Keratinocyte (primary cell): ENCODE measurements at places on chromosomes 11 and 22.

DNA sequence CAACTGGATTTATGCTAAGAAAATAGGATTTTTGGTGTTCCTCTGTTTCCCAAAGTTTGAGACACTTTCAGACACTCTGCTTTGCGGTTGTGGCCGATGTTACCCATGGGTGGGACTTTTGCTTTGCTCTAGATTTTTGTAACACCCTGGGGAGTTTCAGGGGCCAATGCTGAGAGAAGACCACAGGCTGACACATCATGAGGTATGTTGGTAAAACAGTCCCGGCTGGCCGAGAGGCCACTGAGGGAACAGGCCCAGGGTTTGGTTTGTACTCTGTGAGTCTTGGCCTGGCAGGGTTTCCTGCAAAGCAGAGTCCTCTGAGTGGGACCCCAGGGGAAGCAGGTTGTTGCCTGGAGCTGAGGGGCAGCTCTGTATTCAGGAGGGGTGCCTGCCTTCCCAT lies 78.5 kb upstream of the PITPNB start:
- DNase-seq, result no peak

DNA sequence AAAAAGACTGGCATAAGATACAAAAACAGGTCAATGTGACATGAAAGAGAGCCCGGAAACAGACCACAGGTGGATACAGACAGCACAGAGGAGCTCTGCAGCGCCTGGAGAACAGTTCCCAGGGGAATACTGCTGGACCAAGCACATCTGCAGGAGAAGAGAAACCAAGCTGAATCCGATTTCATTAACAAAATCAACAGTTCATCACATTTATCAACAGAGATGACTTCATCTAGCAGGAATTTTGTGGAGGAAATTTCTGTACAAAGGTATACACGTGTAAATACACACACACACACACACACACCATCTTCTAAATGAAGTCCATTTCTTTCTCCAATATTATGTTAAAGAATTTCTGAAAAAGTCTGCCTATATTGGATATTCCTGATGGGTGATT lies 17.1 kb downstream of the YPEL1 start:
- DNase-seq, result no peak

DNA sequence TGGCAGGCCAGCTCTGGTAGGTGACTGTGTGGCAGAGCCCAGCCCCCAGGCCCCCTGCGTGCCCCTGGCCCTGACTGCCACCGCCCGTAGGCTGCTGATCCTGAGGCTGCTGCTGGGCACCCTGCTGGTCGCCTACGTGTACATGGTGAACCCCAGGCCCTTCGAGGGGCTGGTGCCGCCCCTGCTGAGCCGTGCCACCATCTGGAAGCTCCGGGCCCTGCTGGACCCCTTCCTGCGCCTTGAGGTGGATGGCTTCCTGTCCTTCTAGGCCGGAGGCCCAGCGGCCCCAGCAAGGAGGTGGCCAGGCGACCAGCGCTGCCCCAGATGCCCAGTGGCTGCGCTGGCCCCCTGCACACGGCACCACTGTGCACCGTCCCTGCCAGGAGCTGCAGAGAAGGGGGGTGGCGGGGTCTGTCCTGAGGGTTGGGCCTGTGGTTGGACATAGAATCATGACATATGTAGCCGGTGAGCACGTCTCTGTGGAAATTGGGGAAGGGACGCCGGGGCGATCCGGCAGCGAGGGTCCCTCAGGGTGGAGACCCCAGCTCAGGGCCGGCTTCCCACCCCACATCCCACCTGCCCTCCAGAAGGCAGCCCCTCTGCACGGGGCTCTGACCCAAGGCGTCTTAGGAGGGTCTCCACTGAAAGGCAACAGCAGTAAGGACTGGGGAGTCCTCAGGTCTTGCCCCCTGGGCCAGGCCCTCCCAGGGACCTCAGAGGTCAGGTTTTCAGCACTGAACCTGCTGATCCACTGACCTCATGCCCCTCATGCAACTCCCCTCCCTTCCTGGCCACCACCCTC lies 185.4 kb downstream of the IGLL1 start:
- no peak for DNase-seq

- no peak for DNase-seq
These were observed 36.9 kb upstream of the BRSK2 start for GRCh38 chr11:1352696-1353382.

GRCh38 chr22:35638410-35638809 lies 9.8 kb upstream of the APOL6 start:
- DNase-seq, result no peak

DNA sequence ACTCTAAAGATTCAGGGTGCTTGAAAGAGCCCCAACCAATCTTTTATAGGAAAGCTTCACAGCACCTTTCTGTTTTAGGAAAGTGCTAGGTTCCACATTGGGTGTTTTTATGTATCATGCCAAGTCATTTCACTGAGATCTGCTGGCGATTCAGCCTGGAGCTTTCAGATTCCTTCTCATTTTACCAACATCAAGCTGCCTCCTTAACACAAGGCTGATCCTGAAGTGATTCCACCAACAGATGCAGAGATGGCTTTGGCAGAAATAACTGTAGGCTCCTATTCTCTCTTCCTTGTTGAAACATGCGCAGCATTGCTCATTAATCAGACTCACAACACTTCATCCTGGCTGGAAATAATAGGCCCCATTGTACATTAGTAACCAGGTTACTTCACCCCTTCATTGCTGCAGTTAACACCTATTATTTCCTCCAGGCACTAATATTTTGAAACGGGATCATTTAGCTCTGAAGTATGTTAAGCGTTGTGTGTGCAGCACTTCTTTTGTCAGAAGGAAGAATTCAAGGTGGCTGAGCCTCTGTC lies 89.0 kb downstream of the OPCML start:
- peak; percentile 7 for DNase-seq

DNA sequence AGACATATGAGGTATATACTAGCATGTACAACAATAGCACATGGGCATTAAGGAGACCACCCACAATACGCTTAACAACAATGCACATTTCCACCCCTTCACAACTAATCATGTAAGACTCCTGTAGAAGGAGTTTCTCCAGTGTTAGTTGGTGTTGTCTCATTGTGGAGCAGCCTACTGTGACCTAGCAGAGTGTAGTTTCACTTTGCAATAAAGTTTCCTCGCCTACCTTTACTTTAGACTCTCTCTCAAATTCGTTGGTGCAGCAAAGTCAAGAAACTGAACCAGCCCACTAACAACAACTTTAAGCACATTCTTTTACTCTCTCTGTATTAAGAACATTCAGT lies 863.6 kb downstream of the FAM181B start:
- DNase-seq, result no peak

DNA sequence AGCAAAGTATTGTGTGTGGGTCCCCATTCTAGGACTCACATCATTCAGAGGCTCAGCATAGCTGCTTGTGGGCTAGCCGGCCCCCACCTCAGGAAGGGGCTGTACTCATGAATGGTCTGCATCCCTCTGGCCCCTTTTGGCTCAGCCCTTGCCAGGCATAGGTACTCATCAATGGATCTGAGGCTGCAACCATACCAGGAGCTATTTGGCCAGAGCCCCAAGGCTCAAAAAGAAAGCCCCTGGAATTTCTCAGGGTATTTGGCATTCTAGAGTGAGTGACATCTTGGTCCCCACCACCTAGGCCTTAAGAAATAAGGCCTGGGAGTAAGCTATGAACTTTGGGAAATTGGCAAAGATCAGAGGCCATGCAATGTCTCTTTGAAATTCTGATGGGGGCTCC lies 38.3 kb downstream of the PLEKHA7 start:
- no peak for DNase-seq

DNA sequence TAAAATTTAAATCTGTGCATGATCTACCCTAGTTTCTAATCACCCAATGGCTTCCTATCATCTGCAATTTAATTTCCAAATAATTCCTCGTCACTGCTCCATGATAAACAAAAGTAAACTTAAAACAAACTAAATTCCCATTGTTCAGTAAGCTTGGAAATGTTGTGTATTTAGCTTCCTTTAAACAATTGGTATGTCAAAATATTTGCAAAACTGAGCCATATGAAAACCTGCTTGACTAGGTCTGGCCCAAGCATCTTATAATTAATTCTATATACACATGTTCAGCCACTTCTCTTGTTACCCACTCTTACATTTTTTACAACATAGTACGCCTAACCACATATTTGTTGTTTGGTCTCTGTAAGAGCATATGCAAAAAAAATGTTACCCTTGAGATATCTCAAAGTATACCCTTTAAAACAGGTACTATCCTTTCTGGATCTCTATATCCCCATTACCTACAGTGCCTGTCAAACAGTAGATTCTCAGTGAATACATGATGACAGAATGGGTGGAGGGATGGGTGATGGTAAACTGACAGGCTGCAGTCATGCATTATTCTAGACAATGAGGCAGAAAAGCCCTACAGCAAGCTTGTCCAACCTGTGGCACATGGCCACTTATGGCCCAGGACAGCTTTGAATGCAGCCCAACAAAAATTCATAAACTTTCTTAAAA lies 1277.9 kb upstream of the TENM4 start:
- no peak for DNase-seq

- DNase-seq, result no peak
These were observed 12.2 kb downstream of the ARVCF start for GRCh38 chr22:20004464-20004863.

DNA sequence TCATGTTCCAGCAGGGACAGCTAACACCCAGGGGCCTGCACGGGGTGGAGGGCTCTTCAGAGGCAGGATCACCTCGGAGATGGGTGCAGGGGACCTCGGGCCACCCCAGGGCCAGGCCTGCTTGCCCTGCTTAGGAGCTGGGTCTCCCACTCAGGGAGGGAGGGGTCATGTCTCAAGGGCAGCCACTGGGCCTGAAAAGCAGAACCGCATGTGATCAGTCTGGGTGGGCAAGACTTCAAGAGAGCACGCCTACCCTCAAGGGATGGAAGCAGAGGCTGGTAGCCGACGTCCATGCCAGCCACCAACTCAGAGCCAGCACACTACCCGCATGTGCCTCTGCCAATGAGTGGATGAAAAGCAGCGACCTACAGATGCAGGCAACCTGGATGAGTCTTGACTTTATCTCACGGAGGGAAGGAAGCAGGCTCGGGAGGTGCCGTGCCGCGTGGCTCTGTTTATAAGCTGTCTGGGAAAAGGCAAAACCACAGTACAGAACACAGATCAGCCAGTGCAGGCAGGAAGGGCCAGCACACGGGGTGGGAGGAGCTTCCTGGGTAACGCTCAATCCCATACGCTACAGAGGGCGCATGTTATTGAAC lies 16.0 kb downstream of the TBX1 start:
- DNase-seq, result no peak

- no peak for DNase-seq
These were observed 7.4 kb upstream of the PMM1 start for GRCh38 chr22:41596776-41597634.

- DNase-seq, result no peak
These were observed 483 bp upstream of the ABTB2 start for GRCh38 chr11:34358258-34358727.

- DNase-seq, result no peak
These were observed 10.8 kb downstream of the ST14 start for GRCh38 chr11:130170345-130170744.

DNA sequence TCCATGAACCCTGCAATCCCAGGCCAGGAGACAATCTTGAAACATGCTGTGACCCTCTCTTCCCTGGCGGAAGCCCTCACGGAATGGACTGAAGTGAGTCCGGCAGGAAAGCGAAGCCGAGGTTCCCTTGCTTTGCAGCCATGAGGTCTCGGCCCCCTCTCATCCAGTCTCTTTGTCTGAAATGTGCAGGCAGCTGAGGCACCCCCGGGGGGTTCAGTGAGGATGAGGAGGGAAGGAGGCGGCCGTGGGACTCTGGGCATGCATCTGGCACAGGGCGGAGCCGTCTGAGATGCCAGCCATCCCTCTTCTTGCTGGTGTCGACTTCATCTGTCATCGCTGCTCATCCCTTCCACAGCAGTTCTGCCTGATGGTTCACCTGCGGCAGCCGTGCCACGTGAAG lies 1485.7 kb downstream of the BRD1 start:
- DNase-seq, result no peak

DNA sequence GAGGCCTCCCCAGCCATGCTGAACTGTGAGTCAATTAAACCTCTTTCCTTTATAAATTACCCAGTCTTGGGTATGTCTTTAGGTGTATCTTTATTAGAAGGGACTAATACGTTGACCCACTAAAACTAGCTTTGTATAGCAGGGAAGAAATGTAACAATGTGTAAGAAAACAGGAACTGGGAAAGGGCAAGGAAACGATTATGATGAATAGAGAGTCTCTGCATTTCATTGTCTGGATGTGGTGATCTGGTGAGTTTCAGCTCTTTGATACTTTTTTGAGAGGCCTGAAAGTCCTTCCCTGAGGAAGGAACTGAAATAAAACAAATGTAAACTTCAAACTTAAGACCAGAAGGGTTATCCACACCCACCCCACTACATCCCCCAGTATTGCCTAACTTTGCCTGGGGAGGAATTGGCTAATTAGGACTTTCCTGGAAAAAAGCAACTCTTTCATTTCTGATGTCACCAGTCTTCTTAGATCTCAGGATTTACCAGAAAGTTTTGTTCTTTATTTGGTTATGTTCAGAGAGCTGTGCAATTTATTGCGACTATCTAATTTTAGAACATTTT lies 119.0 kb downstream of the LDLRAD3 start:
- DNase-seq, result no peak

DNA sequence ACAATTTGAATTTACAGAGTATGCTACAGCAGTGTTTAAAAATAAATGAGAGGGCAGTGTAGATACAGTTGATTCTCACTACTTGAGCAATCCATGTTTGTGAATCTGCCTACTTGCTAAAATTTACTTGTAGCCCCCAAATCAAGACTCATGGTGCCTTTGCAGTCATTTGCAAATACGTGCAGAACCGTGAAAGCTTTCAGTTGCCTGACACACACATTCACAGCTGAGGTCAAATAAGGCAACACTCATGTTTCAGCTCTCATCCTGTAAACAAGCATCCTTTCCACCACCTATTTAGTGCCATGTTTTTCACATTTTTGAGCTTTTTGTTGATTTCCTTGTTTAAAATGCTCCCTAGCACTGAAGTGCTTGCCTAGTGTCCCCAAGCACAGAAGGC lies 32.5 kb upstream of the RASL10A start:
- DNase-seq, result no peak

DNA sequence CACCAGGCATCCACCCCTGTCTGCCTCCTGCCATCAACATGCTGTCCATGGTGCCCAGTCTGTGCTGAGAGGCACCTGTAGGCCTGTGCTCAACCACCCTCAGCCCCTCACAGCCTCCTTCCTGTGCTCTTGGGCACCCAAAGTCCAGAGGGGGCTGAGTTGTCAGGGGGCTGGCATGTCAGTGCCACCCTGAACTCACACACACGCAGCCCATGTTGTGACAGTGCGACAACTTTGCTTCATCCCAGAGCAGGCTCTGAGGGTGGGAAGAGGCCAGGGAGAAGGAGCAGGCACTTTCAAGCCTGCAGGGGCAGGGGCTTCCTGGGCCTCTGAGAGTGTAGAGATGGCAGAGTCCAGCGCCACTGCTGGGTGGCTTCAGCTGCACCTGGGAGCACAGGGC lies 491.0 kb downstream of the TMEM135 start:
- no peak for DNase-seq

- DNase-seq, result peak; percentile 94
These were observed 415.4 kb downstream of the MN1 start for GRCh38 chr22:27386186-27386585.
